Suprapubic skin (tissue), 4 donors: ENCODE measurements at places on chromosomes 7 and 10. TPM values are rescaled to one million over a fixed set of nuclear protein-coding genes. Genes with fewer than 3 reads are reported as not detected.

DNA sequence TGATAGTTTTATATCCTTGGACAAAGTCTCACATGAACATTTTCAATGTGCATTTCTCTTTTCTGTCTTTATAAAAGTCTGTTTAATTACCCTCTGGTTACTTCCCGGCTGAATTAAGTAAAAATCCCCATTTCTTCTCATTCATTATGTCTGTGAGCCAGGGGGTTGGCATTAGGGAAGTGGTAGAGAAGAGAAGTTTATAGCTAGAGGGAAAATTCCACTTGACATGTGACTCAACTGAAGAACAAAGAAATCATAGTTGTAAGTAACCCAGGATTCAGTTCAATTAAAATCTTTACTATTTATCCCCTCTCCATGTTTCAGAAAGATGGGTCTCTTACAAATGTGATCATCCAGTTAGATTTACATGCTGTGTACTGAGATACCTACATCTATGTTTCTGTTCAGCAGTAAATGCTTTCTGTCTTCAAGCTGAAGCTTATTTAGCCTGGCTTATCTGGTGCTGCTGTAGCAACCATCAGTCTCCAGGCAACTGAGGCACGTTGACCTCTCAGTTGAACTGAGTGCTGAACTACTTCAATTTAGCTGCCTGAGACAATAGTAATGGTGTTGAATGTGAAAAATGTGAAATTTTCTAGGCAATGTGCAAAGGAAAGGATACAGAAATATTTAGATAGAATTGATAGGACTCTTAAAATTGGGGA lies 181.6 kb downstream of the MLLT10 start:
- DNase-seq: no peak

GRCh38 chr7:113873554-113874151 lies 45.2 kb downstream of the PPP1R3A start:
- no peak for DNase-seq

DNA sequence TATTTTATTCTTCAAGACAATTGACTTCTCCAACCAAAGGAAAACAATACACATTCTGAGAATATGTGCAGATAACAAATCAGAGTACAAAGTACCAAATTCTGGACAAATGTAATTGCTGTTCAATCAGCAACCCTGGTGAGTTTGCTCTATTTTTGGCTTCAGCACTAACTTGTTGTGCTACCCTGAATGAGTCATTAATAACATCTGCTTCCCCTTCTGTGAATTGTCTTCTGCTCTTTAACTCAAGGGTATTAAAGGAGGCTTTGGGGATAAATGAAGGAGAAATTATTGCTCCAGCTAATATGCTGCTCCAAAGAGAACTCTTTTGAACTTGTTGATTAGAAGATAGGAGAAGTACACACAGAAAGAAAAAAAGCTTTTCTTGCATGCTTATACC lies 459.3 kb downstream of the HTR7 start:
- no peak for DNase-seq

C10orf62 gene
- not detected for total RNA-seq

DNA sequence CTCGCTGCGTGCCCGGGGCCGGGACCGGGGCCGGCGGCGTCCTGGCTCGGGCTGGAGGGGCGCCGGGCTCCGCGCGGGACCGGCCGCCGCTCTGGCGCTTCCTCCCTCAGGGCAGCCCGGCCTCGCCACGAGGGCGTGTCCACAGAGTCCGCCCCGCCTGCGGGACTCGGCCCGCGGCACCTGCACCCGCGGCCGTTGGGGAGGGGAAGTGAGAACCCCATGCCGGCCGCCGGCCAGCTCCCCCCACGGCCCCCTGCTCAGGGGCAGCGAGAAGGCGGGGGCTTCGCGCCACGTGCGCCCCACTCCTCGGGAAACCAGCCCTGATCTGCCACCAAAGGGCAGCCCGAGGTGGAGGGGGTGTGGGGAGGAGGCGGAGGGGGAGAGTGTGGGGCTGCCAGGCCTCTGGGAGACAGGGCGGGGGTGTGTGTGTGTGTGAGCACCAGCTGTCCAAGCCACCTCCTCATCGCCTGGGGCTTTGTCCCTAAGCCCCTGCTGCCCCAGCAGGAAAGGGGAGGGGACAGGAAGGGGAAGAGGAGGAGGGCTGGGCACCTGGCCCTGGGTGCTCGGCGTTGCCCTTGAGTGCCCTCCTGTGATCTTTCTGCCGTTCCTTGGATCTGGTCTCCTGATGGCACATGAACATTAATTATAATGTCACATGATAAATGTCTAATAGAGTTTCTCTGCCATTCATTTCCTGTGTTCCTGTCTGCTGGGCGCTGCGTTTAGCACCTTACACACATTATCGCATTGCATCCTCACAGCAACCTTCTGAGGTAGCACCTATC lies at the start of gene PIK3AP1:
TSS of gene PIK3AP1 (minus strand) at position 93 of the 785 bp plus-strand sequence. CDS start 120 bp downstream, outside the sequence.
- DNase-seq: no peak

DNA sequence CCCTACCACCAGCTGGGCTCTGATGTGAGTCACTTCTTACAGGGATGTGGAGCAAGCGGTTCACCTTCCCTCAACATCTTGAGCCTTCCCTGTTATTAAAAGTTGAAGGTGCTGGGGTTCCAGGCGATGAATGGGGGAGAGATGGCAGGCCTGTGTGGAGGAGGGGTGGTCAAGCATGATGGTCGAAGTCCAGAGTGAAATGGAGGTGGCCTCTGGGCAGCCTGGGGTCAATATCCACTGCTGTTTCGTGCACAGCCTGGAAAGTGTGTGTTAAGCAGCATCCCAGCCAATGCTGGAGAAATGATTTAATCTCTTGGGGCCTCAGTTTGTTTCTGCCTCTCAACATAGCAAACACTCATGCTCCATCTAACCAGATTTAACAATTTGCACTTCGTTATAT lies 33.7 kb upstream of the DMBT1 start:
- DNase-seq: peak; percentile 40

GRCh38 chr10:35564341-35564968 lies 40.7 kb upstream of the GJD4 start:
- no peak for DNase-seq

DNA sequence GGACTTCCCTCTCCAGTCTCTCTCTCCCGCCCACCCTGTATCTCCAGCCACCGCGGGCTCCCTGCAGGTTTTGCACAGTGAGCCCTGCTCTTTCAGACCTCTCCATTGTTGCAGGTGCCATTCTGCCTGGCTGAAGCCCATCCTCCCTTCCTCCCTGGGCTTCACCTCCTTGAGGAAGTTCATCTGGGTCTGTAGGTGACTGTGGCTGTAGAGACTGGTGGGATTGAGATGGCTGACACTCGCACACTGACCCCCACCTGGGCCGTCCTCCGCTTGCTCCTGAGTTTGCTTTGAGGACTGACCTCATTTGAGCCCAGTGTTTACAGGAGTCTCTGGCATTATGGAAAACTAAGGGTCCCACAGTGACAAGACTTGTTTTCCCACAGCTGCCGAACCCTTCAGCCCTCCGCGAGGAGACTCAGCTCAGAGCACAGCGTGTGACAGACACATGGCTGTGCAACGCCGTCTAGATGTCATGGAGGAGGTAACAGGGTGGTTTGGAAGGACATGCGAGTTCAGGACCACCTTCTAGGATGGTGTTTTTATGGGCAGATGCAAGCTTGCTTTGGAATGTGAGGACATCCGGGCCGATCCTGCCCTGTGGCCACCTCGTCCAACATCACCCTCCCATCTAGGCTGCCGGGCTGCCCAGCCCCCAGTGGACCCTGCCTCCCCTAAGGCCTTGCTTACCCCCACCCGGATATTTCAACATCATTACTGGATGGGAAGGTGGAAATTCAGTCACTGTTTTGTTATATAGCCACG lies 9.3 kb downstream of the PLAC9 start:
- DNase-seq: peak; percentile 65

- DNase-seq: no peak
These were observed 161.6 kb downstream of the JAZF1 start for GRCh38 chr7:28018856-28019465.

PHKG1 gene
- total RNA-seq: 1.5 TPM

DTX2 gene
- total RNA-seq: 61.6 TPM

DNA sequence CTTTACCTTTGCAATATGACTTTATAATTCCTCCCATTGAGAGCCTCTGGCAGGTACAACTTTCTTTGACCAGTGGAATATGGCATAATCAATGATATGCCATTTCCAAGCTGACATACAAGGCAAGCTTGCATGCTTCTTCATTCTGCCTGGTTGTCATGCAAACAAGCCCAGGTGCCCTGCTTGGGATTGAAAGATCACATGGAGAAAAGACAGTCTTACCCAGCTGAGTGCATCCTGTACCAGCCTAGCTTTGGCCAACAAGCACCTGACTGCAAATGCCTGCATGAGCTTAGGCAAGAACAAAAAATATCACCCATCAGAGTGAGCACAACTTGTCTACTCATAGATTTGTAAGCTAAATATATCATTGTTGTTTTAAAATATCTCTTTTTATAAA lies 82.9 kb upstream of the KCND2 start:
- no peak for DNase-seq

DNA sequence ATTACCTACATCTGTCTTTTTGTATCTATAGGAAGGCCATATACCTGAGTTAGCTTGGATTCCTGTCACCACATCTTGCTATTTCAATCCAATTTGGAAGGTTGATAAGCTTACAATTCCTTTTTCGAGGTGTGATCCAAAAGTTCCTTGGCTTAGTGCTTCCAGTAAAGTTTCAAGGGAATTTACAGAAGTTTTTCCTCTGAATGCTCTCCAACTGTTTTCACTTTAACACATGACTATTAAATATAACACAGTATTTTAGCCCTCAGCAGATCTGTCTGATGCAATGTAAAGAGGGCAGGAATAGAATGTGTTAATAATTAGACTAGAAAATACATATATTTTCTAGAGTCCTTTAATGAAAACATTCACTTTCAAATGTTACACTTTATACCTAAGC lies 171.4 kb downstream of the DKK1 start:
- no peak for DNase-seq

DIP2C gene
- 23.3 TPM for total RNA-seq

NUTM2E gene
- not detected for total RNA-seq

MOSPD3 gene
- 31.1 TPM for total RNA-seq

GRCh38 chr7:72286519-72286918 lies 125.6 kb downstream of the CALN1 start:
- no peak for DNase-seq

TOMM7 gene
- 218 TPM for total RNA-seq

CYP3A7 gene
- not detected for total RNA-seq

GRCh38 chr7:15686295-15686956 lies at the start of gene MEOX2:
Gene MEOX2 (minus strand): TSS chr7:15686683. CDS start chr7:15686402, 281 bp downstream.
- peak; percentile 81 for DNase-seq

DNA sequence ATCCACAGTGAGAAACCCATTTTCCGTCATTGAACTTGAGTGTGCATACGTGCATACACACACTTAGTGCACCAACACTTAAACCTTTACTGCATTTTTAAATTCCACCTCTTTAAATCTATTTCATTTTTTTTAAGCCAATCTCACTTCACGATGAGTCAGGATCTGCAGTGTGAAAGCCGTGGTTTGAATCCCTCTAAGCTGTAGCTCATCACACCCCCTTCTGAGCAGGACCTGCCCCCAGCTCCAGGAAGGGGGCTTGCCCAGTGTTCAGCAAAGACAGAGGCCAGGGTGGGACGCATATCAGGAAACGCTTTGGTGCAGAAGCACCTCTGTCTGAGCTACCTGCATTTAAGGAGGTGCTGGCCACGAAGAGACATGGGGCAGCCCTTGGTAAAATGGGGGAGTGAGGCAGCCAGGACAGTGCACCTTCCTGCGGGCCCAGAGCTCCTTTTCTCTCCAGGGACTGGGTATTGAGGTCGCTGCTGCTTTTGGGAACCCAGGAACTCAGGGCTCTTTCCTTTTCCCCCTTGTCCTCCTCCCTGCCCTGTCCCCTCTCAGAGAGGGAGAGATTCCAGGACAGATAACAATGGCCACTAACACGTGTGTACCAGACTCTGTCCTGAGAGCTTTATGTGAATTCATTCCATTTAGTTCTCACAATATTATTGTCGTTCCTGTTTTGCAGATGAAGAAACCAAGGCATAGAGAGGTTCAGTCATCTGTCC lies 21.7 kb downstream of the ZNF316 start:
- DNase-seq: no peak

- no peak for DNase-seq
These were observed 183.5 kb upstream of the STEAP4 start for GRCh38 chr7:88490161-88490560.

- DNase-seq: no peak
These were observed 11.1 kb upstream of the ENO4 start for GRCh38 chr10:116838143-116838725.

CPN1 gene
- total RNA-seq: not detected

NUDCD3 gene
- 101 TPM for total RNA-seq

BTAF1 gene
- 68.1 TPM for total RNA-seq

PRF1 gene
- total RNA-seq: 0.70 TPM

GRCh38 chr7:132609906-132610520 lies 33.7 kb upstream of the PLXNA4 start:
- DNase-seq: no peak

ENTPD1 gene
- 18.9 TPM for total RNA-seq

THAP5 gene
- 17.5 TPM for total RNA-seq

- DNase-seq: no peak
These were observed 415.3 kb downstream of the RPS24 start for GRCh38 chr10:78448994-78449418.

GJC3 gene
- total RNA-seq: 2.9 TPM

DNA sequence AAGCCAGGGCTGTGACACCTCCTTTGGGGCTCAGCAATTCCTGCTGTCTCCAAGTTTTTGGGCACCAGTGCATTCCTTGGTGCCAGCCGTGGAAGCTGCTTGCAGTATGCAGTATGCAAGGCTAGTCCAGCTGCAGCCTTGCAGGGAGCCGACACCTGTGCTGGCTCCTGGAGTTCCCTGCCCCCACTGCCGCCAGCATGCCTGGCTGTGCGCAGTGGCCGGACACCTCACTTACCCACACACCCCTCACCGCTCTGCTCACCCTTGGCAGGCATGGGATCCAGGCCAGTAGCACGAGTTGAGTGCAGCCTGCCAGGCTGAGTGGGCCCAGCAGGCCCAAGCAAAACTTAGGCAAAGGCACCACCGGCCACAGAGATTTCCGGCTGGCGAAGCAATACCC lies 77.4 kb downstream of the SAMD9 start:
- DNase-seq: no peak

DNA sequence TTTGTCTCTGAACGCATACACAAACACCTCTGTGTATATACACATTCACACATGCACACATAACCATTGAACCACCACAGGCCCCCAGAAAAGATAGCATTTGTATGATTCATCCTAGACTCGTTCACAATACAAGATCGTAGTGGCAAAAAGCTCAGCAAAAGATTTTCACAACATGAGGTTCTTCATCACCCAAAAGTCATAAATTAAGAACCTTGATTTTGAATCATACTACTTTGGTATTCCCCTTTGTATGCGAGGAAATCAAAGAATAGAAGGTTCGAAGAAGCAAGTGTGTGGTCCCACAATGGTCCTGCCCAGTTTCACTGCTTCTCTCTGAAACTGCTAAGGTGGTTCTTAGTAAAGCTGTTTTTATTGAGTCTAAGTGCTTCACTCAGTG lies 200.7 kb downstream of the CELF2 start:
- DNase-seq: no peak

DNA sequence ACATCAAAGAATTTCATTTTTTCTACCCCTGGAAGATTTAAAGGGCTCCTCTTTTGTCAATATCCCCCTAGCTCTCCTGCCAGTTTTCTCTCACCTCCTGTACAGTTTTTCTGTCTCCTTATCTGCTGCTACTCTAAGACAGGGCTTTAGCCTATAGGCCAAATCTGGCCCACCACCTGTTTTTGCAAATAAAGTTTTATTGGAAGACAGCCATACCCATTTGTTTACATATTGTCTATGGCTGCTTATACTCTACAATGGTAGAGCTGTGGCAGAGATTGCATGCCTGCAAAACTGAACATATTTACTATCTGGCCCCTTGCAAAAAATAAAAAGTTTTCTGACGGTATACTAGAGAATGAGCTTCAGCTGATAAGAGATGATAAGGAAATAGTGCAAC lies 37.4 kb upstream of the GARS1 start:
- DNase-seq: no peak

ZDHHC4 gene
- total RNA-seq: 37.3 TPM

GRCh38 chr7:157682946-157683746 lies 346.3 kb downstream of the DNAJB6 start:
- DNase-seq: peak; percentile 52

HOXA3 gene
- total RNA-seq: 6.1 TPM
